PC-3 (cell line): ENCODE measurements at places on chromosomes 4 and X.

GRCh38 chr4:15765391-15765790, 12.7 kb upstream of the CD38 start:
- H3K4me1 ChIP-seq = no peaks in the 10 kb centered on the region
- no peak overlapping the region for H3K27ac ChIP-seq
- no peak overlapping the region for H3K4me3 ChIP-seq
- no peaks in the 10 kb centered on the region for H3K36me3 ChIP-seq
- no peaks in the 10 kb centered on the region for H3K27me3 ChIP-seq
- no peak for DNase-seq

- H3K27me3 ChIP-seq = no peaks in the 10 kb centered on the region
- no peak overlapping the region for H3K4me3 ChIP-seq
- H3K36me3 ChIP-seq = no peaks in the 10 kb centered on the region
- no peak overlapping the region for H3K27ac ChIP-seq
- H3K4me1 ChIP-seq = peaks cover 6% of the 10 kb centered on the region; the same call in 1 of the 2 replicates
These were observed 6.8 kb upstream of the TCEANC start for GRCh38 chrX:13646154-13646549.

- H3K27me3 ChIP-seq = no peaks in the 10 kb centered on the region
- no peak overlapping the region for H3K4me3 ChIP-seq
- H3K4me1 ChIP-seq = peaks cover 33% of the 10 kb centered on the region
- DNase-seq = no peak
These were observed 32.1 kb downstream of the TMEM131L start for GRCh38 chr4:153497988-153498967.

- H3K27me3 ChIP-seq = no peaks in the 10 kb centered on the region
- peak; percentile 72 for DNase-seq
- no peak overlapping the region for H3K27ac ChIP-seq
These were observed 15.3 kb downstream of the SLC6A8 start for GRCh38 chrX:153703036-153703370.
